Dermis lymphatic vessel endothelial cell (primary cell): ENCODE measurements at places on chromosomes 6 and 20. TPM values are rescaled to one million over a fixed set of nuclear protein-coding genes. Genes with fewer than 3 reads are reported as not detected.

The B3GALT4 gene
- 4.3 and 10.0 TPM in 2 replicates for total RNA-seq

The GLP1R gene
- total RNA-seq: not detected in 2 replicates

The VEGFA gene
- 9.4 and 10.6 TPM in 2 replicates for total RNA-seq

The ECT2L gene
- total RNA-seq: under 0.01 TPM in 1 of 2 replicates, not detected in the other

The LGSN gene
- not detected in 2 replicates for total RNA-seq

The C6orf52 gene
- total RNA-seq: 0.26 TPM in 1 of 2 replicates, not detected in the other

The GMPR gene
- total RNA-seq: 9.5 and 15.4 TPM in 2 replicates

The ALDH5A1 gene
- 0.87 and 2.2 TPM in 2 replicates for total RNA-seq

The ULBP3 gene
- total RNA-seq: 4.1 and 5.0 TPM in 2 replicates

The IRF4 gene
- total RNA-seq: not detected in 2 replicates

The GGTLC1 gene
- total RNA-seq: not detected in 2 replicates

The CDH26 gene
- 0.87 and 1.0 TPM in 2 replicates for total RNA-seq

The OPRL1 gene
- 1.6 and 2.2 TPM in 2 replicates for total RNA-seq

The GHRH gene
- not detected in 2 replicates for total RNA-seq

The PHACTR3 gene
- total RNA-seq: 0.87 and 3.4 TPM in 2 replicates

The DCBLD1 gene
- 26.8 and 68.2 TPM in 2 replicates for total RNA-seq

The REPS1 gene
- total RNA-seq: 18.7 and 22.3 TPM in 2 replicates

The CYP39A1 gene
- total RNA-seq: 0.22 and 0.52 TPM in 2 replicates

The ACTR5 gene
- 6.6 and 8.3 TPM in 2 replicates for total RNA-seq

The SAYSD1 gene
- 11.2 and 12.2 TPM in 2 replicates for total RNA-seq

The WFDC10B gene
- not detected in 2 replicates for total RNA-seq

The CLIC1 gene
- 545 and 566 TPM in 2 replicates for total RNA-seq

The GABRR1 gene
- total RNA-seq: not detected in 2 replicates

The MLN gene
- total RNA-seq: not detected in 2 replicates
